ENCODE measurements at places on chromosomes 4 and X.

GRCh38 chrX:3403748-3404147 lies 57.3 kb upstream of the MXRA5 start:
- no peak for DNase-seq

GRCh38 chr4:47531241-47531953 lies 46.3 kb downstream of the ATP10D start:
- no peak for DNase-seq

GRCh38 chr4:181608181-181608580 lies 635.0 kb upstream of the TENM3 start:
- DNase-seq: no peak

DNA sequence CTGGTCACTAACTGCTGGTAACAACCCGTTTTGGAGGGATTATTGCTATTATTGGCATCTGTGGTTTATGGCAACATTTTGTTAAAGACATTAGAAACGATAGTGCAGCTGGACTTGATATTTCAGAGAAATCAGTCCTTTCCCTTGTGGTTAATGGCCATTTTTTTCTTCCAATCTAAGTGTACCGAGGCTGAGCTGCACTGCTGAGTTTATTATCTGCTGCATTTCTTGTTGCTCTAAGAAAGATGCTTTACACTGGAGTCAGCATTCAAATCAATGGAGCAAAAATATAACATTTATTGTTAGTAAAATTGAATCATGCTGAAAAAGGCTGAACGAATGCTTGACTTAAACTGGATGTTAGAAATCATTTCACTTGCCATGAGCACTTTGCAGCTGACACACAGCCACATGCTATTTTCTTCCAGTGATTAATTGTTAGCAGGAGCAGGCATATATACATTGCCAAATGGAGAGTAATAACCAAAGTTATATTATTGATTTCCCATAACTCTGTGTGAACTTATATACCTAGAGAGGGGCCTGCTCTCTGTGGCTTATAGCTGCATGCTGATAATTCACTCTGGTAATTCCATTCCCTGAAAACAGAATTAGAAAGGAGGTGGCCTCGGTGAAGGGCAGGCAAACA lies 66.5 kb upstream of the TTC29 start:
- DNase-seq: no peak

- peak; percentile 1 for DNase-seq
Observed at GRCh38 chr4:169723207-169723965, 34.4 kb downstream of the HPF1 start.

DNA sequence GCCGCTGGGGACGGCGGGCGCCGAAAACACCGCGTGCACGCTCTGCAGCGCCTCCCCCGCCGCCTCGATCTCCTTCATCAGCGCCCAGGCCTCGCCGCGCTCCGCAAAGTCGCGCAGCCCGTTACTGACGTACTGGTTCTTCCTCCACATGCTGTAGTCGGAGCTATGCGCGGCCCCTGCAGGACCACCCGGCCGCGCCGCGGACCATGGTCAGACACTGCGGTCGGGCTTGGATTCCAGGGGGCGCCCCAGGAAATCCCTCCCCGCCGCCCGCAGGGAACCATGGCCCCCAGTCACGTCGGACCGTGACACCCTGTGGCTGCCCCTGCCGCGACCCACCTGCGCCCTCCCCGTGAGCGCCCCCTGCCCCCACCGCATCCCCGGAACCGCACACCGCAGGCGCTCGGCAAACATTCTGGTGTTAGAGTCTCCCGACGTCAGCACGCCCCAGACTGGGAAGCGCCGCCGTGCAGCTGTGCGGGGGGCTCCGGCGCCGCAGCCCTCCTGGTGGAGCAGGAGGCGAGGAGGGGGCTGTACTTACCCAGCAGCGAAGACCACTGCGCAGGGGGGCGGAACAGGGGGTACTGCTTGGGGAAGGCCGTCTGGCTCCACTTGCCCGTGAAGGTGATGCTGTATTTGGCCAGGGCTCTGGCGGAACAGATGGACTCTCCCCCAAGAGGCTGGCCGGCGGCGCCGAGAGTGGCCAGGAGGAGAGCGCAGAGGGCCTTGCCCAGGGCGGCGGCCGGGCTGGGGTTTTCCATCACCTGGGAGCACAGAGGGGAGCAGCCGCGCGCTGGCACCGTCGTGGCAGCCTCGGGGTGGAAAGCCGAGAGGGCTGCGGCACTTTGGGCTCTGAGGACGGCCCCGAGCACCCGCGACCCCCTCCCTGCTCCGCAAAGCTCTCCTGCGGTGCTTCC lies 814 bp downstream of the SPON2 start:
- DNase-seq: no peak

GRCh38 chrX:39948582-39948981 lies 149.2 kb downstream of the BCOR start:
- no peak for DNase-seq

- DNase-seq: no peak
Observed at GRCh38 chr4:4549534-4549933, 7.7 kb upstream of the STX18 start.

- DNase-seq: no peak
Observed at GRCh38 chr4:28835501-28835900, 1884.7 kb upstream of the PCDH7 start.

DNA sequence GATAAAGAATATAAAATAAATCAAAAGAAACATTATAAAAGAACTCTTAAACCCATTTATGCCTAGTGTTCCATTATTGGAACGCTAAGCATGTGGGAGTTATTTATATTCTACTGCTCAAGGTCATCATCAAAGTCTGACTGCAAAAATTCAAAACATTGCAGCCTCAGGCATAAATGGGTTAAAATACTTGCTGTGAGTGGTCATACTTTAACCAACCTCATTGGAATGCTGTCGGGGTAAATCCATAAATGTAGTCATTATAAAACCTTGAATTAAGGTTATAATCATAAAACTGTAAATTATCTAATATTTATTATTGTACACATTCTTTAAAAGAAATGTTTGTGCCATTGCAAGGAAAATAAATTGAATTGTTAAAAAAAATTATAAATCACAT lies 55.0 kb downstream of the RPS6KA6 start:
- no peak for DNase-seq

- DNase-seq: no peak
Observed at GRCh38 chr4:104073229-104073628, 353.4 kb upstream of the TACR3 start.

DNA sequence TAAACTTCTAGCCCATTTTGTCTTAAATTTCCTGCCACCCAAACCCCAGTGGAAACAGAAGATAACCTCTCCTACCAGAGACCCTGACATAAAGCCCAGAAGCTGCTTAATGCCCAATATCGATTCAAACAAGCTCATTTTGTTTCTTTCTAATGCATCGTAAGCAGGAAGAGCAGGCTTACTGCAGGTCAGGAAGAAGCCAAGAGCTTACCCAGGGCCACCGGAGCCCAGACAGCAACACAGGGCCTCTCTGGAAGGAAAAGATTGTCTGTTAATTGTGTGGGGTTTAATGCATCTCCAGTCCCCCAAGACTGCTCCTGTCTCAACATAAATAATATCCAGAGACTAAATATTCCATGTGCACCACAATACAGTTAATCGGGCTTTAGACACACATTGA lies 177.3 kb upstream of the NOCT start:
- DNase-seq: no peak

DNA sequence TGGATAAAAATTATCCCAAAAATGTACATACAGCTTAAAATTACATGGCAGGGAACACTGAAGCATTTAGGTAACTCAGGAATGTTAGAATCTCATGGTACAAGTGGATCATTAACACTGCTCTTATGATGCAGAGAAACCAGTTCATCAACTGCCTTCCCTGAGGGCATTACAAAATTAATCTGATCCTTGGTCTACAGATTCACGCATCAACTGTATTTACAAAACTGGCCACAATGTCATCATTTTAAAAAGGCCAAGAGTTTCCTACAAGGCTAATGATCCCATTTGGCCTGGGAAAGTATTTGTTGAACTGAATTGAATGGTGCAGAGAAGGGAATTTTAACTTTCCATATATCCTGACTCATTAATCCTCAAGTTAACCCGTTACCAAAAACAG lies 84.6 kb downstream of the TSPAN5 start:
- DNase-seq: no peak

DNA sequence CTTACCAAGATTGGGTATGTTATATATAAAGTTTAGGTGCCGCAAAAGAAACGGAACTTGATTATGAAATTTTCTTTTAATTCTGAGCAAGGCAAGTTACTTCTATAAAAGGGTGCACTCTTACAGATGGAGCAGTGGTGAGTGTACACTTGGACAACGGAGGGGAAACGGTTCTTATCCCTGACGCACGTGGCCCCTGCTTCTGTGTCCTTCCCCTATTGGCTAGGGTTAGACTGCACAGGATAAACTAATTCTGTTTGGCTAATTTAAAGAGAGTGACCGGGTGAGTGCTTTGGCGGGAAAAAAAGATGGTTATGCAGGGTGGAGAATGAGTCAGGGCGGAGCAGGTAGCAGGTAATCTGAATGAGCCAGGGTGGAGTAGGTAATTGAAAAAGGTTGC lies 149.5 kb downstream of the GC start:
- DNase-seq: no peak

DNA sequence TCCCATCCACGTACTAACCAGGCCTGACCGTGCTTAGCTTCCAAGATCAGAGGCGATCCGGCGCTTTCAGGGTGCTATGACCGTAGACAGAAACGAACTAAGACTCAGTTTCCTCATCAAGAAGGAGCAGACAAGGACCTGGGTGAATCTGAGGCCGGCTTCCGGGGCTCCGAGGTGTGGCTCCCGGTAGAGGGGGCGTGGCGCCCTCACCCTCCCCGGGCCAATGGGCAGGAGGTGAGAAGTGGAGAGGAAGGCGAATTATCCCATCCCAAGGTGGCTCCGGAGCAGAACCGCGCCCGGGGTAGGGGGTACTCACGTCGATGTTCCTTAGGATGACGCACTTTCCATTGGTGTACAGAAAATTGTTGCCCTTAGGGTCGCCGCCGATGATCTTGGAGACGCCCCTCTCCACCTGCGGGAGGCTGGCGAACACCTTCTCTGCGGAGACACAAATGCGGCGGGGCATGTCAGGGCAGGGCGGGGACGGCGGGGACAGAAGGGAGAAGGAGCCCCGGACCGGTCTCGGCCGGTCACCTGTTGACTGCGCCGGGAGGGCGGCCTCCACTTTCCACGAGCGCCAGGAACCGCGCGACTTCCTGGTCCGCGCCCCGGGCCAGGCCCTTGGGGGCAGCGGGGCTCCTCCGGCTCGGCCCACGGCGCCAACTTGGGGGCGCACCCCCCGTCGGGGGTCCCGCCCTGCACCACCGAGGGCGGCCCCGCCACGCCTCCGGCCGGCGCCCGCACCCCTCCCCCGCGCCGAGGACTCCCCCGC lies 616 bp downstream of the WDR1 start:
- DNase-seq: no peak

DNA sequence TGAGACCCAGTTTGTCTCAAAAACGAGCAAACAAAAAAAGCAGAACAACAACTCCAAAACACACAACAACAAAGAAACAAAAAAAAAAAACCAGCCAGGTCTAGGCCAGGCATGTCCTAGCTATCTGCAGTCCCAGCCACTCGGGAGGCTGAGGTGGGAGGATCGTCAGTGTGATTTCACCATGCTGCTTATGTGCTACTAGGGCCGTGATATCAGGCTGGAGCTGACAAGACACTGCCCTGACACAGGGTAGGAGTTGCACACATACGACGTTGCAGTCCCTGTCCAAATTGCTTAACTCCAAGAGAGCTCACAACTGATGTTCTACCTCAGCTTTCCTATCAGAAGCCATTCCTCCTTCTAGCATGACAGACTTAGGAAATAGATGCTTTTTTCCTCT lies 204.9 kb downstream of the AASDH start:
- no peak for DNase-seq

GRCh38 chr4:150588316-150588715 lies 6.4 kb downstream of the MAB21L2 start:
- DNase-seq: no peak

DNA sequence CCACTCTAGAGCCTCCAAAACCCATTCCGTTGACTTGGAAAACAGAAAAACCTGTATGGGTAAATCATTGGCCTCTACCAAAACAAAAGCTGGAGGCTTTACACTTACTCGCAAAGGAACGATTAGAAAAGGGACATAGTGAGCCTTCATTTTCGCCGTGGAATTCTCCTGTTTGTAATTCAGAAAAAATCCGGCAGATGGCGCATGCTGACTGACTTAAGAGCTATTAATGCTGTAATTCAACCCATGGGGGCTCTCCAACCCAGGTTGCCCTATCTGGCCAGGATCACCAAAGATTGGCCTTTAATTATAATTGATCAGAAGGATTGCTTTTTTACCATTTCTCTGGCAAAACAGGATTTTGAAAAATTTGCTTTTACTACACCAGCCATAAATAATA lies 60.8 kb downstream of the ZNF732 start:
- DNase-seq: no peak

GRCh38 chrX:16934185-16934584 lies 12.3 kb upstream of the REPS2 start:
- DNase-seq: no peak

- DNase-seq: no peak
Observed at GRCh38 chrX:6095469-6095868, 133.2 kb downstream of the NLGN4X start.

GRCh38 chr4:81410680-81411079 lies 61.0 kb downstream of the RASGEF1B start:
- DNase-seq: no peak

DNA sequence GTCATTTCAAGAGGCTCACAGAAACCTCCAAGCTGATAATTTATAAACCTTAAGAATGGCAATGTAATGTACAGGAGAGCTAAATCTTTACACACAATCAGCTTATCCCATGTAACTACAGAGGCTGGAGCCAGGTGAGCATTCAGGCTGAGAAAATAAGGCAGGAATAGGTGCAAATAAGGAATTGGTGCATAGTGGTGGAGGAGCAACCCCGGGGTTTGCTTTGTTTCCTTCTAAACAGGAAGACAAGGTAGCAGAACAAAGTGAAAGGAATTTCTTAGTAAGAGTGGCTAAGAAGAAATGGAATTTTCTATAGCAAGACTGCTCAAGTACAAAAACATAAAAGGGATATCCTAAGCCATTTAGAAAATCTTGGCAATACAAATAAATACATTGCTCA lies 82.4 kb downstream of the NR3C2 start:
- no peak for DNase-seq

DNA sequence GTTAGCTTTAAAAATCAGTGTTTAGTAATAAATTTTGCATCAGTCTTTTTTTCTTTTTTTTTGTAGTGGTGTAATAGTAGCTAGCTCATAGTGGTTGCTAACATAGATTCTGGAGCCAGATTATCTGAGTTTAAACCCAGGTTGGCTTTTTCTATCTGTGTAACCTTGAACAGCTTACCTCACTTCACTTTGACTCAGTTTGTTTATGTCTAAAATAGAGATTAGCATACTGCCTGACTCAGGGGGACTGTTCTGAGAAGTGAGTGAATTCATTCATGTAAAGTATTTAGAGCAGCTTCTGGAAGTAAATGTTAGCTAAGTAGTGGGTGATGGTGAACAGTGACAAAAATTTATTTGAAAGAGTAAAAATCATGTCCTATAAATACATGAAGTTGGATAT lies 32.9 kb downstream of the CPEB2 start:
- no peak for DNase-seq

DNA sequence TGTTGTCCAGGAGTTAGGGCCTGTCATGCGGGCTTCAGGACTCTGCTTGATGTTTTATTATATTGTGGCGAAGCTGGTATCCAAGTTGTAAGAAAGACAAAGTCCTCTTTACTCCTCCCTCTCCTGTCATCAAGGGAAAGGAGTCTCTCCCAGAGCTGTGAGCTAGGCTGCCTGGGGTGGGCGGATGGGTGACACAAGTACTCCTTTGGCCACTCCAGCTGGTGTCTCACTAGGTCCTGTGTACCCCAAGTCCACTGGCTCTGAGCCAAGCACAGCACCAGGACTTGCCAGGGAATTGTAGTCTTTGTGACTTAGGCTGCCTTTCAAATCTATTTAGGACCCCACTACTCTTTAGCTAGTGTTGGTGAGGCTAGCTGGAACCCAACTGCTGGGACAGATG lies 36.7 kb upstream of the RPS6KA6 start:
- no peak for DNase-seq
